ENCODE measurements at places on chromosomes 5 and 9.

GRCh38 chr5:53256746-53257145 is 147.2 kb upstream of the MOCS2 start:
- DNase-seq, result no peak

DNA sequence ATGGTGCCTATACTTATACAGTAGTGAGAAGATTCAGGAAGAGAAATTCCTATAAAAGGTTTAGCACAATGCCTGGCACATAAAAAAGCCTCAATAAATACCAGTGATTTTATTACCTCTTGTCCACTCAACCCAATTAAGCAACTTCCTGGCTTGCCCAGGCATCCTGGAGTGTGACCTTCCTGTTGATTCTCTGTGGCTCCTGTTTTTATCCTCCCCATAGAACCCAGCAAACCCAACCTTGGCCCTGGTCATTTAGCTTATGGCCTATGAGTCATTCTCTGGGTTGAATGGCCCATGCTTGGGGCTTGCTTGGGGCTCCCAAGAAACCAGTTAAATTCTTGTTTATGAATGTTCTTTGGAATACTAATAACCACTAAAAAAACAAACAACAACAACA is 21.4 kb upstream of the SPARC start:
- no peak for DNase-seq

DNA sequence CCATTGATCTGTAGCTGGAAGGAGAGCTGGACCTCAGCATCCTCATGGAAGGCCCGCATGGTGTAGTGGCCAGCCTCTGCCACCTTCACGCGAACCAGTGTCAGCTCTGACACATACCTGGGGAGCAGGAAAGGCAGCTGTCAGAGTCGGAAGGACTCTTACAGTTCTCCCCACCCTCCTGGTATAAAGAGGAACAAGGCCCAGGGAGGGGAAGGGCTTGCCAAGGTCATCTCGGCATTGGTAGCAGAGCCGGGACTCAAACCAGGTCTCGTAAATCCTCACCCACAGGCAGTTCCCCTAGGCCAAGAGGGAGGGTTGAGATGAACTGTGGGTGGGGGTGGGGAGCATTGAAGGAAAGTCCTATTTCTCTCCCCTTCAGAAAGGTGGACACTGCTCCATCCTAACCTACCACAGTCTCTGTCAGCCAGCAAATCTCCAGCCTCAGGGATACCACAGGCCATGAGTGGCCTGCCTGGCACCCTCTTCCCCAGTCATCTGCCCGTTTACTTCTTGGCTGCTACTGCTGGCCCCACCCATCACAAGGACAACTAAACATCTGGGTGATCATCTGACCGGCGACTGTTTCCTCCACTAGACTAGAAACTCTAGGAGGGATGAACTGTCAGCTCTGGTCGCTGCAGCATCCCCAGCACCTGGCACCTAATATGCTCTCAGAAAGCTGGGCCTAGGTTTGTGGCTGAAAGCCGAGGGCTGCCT is 23.5 kb downstream of the PDGFRB start:
- DNase-seq, result no peak

DNA sequence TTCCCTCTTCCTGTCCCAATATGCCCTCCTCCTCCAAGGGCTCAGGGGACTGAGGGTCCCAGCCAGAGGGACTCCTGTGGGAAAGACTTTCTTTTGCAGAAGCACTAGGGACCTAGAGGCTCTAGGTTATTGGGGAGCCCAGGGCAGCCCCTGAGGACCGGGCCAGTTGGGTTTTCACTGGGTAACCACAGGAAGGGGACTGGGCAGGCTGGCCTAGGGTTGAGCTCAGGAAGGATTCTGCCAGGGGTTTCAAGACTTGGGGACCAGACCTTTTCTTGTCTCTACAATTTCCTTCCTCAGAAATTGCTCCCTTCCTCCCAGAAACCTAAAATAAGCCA is 24.4 kb upstream of the HMCN2 start:
- no peak for DNase-seq

DNA sequence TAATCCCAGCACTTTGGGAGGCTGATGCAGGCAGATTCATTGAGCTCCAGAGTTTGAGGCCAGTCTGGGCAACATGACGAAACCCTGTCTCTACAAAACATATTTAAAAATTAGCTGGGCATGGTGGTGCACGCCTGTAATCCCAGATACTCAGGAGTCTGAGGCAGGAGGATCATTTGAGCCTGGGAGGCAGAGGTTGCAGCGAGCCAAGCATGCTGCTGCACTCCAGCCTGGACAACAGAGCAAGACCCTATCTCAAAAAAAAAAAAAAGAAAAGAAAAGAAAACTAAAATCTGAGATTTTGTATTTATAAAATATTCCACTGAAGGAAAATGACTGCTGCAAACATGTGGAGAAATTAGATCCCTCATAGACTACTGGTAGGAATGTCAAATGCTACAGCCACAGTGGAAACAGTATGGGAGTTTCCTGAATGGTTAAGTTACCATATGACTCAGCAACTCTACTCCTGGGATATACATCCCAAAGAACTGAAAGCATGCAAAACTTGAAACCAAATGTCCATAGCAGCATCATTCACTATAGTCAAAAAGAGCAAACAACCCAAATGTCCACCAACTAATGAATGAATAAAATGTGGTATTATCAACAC is 106.1 kb downstream of the UBAP2 start:
- DNase-seq, result no peak

DNA sequence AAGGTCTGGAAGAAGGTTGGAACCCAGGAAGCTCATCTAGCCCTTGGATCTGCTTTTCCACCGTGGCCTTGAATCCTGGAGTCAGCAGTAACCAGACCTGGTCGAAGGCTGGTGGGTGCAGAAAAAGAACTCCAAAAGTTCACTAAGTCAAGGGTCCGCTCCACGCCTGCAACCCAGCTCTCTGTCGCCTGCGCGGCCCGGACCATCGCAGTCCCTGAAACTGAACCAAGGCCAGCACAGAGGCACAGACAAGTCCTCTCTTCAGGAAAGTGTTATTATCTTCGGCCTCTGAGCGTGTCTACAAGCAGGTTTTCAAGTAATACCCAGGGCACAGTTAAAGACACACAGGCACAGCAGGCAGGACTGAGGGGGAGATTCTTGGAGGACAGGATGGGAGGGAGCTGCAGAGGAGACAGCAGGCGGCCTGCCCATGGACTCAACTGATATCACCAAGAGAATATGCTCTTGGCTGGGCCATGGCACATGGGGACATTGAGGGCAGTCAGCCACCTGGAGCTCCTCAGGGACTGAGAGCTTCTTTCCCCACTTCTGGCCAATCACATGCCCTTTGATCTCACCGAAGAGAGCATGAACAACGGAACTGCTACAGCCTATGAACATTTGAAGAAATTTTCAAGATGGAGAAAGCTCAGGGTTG is 45.8 kb upstream of the SEMA4D start:
- DNase-seq, result no peak

DNA sequence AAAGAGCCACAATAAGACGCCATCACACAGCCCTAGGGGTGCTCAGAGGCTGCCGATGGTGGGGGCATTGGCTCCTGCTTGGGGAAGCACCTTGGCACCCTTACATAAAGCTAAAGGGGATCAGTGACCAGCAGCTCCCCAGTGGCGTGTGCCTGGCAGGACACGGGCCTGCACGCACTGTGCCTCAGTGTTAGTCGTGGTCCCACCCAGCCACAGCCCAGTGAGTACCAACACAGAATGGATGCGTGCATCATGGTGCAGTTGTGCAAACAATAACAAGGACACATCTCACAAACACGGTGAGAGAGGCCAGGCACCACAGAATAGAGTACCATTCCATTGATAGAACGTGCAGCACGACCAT is 103.2 kb downstream of the WNK2 start:
- DNase-seq, result no peak

DNA sequence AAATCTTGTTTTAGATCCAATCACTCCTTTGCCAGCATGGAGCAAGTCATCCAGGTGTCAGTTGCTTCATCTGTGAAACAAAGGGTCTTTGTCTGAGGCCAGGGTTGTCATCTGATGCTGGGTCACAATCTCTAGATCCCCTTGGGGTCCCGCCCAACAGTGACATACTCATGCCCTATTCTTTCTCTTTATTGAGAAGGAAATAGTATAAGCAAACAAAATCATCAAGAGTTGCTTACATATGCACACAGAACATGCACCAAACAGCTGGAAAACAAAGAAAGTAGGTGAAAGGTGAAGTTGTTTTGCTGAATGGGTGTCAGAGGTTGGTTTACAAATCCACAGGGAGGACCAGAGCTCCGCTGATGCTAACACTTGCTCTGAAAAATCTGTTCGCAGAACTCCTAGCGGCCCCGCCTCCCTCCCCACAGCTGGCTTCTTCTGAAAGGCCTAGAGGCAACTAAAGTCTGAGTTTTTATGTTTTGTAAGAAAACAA is 106.1 kb upstream of the SLC44A1 start:
- no peak for DNase-seq

DNA sequence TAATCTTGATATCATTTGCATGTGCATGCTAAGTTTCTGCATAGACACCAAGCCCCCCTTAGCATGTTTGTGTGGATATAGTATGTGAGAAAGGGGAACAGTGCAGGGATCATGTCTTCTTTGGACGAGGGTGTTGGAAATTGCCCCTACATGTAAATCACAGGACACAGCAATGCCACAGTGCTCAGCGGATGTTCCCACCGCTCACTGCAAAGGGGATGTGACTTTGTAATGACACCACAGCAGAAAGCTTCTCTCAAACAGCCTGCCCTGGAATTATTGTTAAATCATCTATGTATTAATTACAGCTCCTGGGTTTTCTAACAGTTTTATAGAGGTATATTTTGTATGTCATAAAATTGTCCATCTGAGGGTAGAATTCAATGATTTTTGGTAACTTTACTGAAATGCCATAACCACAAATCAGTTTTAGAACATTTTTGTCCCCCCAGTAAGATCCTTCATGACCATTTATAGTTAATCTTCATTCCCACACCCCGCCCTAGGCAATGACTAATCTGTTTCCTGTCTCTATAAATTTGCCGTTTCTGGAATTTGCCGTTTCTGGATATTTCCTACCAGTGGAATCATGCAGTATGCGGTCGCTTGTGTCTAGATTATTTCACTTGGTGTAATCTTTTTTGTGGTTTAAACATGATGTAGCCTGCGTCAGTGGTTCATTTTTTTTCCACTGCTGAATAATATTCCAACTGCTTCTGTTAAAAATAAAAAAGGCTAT is 648.5 kb upstream of the WWC1 start:
- DNase-seq, result no peak

DNA sequence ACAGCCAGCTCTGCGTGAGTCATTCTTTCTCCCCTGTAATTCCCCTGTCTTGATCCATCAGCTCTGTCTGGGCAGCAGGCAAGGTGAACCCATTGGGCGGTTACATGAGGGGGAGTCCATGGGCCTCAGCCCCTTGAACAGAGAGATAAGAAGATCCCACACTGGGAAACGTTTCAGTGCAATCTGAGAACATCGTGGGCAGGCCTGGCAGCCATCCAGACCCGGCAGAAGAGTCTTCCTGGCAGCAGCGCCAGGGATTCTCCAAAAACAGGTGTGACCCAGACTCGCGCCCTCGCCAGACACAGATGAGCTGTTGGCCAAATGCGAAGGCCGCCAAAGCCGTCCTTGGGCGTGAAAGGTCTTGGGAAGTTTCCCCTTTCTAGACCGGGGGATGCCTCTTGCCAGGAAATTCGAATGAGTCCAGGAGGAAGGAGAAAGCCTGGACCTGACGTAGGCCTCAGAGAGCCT is 6.4 kb upstream of the SLC12A7 start:
- DNase-seq, result peak; percentile 85

- no peak for DNase-seq
Observed at GRCh38 chr9:128701227-128701854, 962 bp upstream of the PKN3 start.

DNA sequence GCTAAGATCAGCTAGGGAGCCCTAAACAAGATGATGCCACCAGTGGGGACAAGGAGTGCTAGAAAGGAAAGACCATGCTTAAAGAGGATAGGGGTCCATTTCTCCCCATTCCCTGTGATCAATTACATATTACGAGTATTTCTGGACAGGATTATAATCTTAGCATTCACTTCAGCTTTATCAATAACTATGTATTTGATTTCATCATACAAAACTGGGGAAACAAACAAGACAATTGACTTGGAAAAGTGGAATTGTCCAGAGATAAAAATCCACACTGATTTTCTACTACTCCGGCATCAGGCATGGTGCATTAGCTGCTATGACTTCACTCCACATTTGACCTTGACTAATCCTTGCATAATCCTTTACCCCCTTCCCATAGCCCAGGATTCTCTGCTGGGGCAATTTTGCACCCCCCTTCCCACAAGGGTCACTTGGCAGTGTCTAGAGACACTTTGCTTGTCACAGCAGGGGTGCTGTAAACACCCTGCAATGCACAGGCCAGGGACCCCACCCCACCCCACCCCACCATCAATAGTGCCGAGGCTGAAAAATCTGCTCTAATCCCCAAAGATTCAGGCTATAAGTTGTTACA is 29.9 kb upstream of the UBE2QL1 start:
- no peak for DNase-seq

DNA sequence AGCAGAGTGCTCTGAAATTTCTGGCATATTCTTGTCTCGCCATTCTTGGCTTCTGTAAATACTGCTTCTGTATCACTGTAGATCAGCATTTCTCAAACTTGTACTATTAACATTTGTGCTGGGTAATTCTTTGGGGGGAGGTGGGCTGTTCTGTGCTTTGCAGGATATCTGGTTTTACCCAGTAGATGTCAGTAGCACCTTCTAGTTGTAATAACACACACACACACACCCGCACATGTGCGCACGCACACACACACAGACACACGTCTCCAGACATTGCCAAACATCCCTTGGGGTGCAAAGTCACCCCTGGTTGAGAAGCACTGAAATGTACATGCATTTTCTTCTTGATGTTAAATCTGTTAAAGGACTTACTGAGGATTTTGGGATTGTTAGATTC is 304.1 kb downstream of the MAT2B start:
- no peak for DNase-seq
